ENCODE measurements at places on chromosomes 3 and 15.

DNA sequence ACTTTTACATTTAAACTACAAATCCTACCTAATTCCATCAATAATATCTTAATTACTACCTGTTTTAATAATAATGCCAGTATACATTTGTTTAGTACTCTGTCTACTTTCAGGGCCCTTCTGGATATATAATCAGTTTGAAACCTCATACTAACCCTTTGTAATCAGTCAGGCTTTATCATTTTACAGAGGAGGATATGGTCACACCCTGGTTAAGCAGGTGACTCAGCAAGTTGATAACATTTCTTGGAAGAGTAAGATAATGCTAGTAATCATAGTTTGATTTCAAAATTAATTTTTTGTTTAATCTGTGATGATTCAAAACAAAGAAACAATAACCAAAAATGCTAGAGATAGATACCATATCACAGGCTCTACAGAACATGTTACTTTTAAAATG lies 208.2 kb upstream of the MANF start:
- no peak for DNase-seq

DNA sequence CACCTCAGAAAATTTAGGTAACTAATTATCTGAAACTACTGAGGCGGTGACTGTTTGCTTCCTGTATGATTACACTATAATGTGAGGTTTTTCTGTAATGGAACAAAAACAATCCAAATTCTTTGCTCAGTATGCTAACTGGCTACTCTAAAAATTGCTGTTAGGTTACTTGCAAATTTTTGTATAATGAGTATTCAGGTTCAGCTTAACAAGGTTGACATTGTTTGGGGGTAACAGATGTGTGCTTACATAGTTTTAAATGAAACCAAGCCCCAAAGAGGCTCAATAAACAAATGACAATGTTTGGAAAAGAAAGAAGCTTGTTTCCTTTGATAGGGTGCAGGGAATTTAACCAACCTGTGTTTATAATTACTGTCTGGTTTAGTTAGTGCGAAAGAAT lies 414.5 kb upstream of the MDFIC2 start:
- DNase-seq: no peak

- no peak for DNase-seq
Observed at GRCh38 chr3:64290161-64290560, 64.9 kb upstream of the PRICKLE2 start.

DNA sequence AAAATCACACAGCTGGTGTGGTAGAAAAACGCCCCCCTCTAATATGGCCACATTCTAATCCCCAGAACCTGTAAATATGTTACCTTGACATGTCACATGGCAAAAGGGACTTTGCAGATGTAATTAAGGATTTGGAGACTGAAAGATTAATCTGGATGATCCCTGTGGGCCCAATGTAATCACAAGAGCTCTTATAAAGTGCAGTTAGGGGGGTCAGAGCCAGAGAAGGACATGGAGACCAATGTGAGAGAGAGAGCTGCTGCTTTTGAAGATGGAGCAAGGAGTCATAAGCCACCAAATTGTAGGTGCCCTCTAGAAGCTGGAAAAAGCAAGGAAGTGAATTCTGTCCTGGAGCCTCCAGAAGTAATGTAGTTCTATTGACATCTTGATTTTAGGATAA lies 152.6 kb downstream of the PEX5L start:
- no peak for DNase-seq

- no peak for DNase-seq
Observed at GRCh38 chr15:34810443-34811129, 15.2 kb upstream of the ACTC1 start.

DNA sequence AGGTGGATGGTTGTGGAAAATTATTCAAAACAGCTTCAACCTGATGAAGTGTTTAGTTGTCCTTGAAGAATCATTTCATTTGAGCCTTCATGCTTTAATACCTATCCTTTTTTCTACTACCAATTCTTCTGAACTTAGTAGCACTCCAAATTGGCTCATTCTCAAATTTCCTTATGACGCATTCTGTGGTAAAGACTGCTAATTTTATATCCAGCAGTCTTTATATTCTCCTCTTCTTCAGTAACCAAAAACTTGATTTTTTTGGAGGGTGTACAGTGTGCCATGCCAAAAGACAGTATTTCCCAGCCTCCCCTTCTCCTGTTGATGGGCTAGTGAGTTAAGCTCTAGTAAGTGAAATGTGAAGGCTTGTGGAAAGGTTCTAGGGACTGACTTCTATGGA lies 25.2 kb downstream of the CGNL1 start:
- no peak for DNase-seq

- DNase-seq: no peak
Observed at GRCh38 chr3:46135475-46135874, 72.6 kb downstream of the CCR1 start.

- no peak for DNase-seq
Observed at GRCh38 chr3:121491683-121492320, 54.0 kb downstream of the POLQ start.

DNA sequence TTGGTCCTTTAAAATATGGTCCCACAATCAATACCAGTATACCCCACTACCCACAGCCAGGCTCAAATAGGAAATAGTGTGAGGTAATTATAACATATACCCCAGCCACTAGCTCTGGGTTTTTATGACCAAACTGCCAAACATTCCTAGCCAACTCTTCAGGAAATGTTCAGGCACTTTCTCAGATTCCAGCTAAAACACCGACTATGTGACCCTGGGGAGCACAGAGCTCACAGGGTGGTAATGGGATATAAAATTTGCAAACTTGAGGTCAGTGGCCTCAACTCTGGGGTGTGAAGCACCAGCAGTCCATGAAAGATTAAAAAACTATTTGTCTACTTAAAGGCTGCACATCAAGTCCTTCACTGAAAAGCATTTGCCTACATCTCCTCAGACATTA lies 12.9 kb downstream of the FBN1 start:
- DNase-seq: no peak

GRCh38 chr3:65758876-65759598 lies 279.7 kb downstream of the MAGI1 start:
- no peak for DNase-seq

DNA sequence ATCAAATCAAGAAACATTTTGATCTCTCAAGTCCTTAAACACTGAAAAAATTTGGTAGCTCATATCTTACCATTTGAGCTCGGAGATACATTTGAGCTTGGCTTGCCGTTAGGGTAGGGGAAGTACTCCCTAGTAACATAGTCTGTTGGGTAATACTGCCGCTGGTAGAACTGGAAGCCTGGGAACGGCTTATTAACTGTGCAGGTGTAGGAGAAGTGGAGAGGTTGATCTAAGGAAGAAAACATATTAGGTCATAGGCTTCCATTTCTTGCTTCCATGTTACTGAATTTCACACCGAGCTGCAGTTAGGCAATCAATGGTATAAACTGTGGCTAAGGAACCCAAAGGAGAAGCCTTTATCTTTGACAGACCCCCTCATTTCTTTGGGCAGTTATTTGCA lies 32.5 kb downstream of the PHC3 start:
- DNase-seq: no peak

DNA sequence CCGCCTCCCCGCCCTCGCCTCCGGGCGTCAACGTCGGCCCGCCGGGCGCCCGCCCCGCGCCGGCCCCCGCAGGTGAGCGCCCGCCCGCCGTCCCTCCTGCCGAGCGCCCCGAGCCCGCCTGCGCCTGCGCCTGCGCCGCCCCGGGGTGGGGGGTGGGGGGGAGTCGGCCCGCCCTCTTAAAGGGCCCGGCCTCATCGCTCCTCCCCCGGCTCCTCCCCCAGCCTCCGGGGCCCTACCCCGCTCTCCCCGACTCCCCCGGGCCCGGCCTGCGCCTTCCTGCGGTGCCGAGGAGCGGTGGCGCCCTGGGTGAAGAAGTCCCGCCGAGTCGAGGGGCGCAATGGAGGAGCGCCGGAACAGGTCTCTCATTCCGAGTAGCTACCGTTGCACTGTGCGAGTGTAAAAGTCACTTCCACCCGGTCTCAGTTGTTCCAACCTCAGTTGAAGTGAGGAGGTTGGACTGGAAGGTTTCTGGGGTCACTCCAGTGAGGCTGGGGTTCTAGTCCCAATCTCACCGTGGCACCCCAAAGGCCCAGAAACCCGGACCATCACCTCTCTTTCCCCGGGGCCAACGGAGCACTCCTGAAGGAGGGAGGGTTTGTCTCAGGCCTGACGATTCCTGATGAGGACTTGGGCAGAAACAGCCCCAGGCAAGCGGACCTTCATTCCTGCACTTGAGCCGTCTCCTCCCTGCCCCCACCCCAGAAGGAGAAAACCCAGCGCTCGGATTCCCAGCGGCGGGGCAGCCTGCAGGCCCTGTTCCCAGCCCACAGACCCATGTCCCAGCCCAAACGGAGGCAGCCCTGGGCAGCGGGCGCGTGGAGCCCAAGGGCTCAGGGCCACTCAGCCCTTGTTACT lies 1.5 kb upstream of the TNK2 start:
- peak; percentile 86 for DNase-seq

- no peak for DNase-seq
Observed at GRCh38 chr15:61084944-61085367, 144.1 kb downstream of the RORA start.

GRCh38 chr15:89652131-89652530 lies 3.1 kb downstream of the KIF7 start:
- DNase-seq: no peak

DNA sequence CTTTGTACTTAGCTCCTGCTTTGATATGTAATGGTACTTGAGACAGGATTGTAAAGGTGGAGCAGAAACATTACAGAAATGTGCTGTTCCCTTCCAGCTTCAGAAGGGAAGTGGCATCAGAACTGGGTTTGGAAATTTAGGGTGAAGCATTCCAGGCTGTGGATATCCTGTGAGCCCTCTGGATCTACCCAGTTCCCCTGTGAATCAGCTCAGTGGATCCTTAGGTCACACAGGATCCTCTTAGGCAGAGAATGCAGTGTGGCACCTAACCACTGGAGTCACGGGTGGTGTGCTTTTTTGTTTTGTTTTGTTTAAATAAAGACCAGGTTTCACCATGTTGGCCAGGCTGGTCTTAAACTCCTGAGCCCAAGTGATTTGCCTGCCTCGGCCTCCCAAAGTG lies 66.0 kb downstream of the TRIM71 start:
- no peak for DNase-seq

DNA sequence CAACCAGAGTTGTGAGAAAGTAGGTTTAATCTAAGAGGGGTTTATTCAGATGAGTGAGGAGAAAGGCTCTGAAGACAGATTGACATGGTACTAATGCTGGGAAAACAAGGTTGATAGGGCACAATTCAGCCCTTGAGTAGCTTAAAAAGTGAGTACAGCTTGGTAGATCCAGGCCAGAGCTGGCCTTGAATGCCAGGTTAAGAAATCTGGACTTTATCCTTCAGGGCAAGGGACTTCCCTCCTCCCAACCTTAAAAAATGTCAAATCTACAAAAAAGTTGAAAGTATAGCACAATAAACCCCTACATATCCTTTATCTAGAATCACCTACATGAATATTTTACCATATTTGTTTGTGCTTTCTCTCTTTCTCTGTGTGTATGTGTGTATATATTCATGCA lies 7.9 kb downstream of the TM4SF18 start:
- no peak for DNase-seq

DNA sequence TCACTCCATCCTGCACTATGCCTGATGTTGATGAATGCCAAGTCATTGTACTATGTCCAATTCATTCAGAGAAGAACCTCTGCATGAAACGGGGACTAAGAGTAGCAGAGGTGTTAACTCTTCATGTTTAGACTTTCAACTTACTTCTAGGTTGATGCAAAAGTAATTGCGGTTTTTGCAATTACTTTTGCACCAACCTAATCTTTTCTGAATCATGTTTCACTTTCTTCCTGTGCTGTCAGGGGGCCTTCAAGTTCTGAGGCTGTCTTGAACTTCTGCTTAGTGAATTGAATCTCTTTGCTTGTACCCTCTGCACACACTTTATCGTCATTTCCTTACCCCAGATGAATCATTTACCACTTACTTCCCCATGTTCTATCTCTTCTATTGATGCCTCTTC lies 636.2 kb downstream of the NAALADL2 start:
- no peak for DNase-seq

GRCh38 chr3:134374791-134375581 lies 739 bp upstream of the AMOTL2 start:
- peak; percentile 87 for DNase-seq

DNA sequence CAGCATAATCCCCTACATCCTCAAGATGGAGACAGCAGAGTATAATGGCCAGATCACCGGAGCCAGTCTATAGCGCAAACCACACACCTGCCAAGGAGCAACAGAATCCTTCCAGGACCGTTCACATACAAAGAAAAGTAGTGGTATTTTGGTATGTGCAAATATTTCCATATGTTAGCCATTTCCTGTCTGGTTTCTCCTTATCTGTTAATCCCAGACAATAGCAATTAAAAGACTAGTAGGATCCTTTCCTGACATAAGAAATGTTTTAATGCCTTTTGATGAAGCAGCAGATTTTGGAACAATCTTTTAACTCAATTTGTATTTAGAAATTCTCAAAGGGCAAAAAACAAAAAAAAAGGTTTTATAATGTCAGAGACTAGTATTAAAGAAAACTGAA lies 22.2 kb downstream of the MRPS25 start:
- DNase-seq: no peak

DNA sequence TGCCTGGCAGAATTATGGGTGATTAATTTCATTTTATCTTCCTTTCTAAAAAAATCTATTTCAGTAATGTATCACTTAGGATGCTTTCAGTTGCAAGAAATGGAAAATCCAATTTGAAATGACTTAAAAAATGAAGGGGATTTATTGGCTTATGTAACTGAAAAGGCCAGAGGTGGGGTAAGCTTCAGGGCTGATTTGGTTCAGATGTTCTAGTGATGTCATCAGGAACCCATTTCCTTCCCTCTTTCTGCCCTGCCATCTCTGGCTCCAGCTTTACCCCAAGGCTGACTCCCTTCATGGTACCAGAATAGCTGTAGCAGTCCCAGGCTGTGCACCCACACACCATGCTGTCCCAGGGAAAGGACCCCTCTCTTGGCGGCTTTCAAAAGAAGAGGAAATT lies 18.5 kb upstream of the REC114 start:
- DNase-seq: no peak

DNA sequence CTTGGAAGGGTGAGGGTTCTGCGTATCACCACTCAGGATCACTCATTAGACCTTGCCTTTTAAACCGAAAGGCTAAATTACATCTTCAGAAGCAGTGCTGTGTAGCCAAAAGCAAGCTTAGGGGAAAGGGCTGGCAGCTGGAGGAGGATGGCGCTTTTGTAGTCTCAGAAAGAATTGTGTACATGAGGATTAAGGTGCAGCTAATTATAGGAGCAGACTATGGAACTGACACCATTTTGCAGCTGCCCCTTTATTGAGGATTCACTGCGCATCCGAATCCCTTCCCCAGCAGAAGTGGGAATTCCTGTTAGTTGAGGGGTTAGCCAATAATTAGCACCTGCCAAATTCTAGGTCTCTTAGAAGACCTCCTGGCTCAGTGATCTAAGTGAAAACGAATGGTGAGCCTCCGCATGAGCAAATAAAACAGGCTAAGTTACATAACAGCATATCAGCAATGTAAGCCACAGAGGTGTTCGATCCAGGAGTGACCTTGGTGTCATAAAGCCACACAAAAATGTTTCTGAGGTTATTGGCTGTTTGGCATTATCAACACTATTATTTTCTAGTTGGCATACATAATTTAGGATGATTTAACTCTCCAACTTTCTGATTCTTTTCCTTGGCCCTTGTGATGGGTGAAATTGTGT lies 42.6 kb upstream of the SEMA6D start:
- DNase-seq: no peak

GRCh38 chr15:70498096-70498626 lies 265.2 kb downstream of the UACA start:
- no peak for DNase-seq

- no peak for DNase-seq
Observed at GRCh38 chr3:190591080-190591479, 77.2 kb downstream of the IL1RAP start.
